Stimulated activated CD4-positive, alpha-beta T cell treated with anti-CD3 and anti-CD28 coated beads, Interleukin-1b, Interleukin-23, amount 100 ng/mL, for 4 hours (primary cell): ENCODE measurements at places on chromosomes 12 and 14.

- DNase-seq, result no peak
Measured at GRCh38 chr12:42086031-42086430, 58.6 kb downstream of the GXYLT1 start.

- peak; percentile 36 for DNase-seq
Measured at GRCh38 chr14:70073924-70074566, 114.7 kb downstream of the SLC8A3 start.

DNA sequence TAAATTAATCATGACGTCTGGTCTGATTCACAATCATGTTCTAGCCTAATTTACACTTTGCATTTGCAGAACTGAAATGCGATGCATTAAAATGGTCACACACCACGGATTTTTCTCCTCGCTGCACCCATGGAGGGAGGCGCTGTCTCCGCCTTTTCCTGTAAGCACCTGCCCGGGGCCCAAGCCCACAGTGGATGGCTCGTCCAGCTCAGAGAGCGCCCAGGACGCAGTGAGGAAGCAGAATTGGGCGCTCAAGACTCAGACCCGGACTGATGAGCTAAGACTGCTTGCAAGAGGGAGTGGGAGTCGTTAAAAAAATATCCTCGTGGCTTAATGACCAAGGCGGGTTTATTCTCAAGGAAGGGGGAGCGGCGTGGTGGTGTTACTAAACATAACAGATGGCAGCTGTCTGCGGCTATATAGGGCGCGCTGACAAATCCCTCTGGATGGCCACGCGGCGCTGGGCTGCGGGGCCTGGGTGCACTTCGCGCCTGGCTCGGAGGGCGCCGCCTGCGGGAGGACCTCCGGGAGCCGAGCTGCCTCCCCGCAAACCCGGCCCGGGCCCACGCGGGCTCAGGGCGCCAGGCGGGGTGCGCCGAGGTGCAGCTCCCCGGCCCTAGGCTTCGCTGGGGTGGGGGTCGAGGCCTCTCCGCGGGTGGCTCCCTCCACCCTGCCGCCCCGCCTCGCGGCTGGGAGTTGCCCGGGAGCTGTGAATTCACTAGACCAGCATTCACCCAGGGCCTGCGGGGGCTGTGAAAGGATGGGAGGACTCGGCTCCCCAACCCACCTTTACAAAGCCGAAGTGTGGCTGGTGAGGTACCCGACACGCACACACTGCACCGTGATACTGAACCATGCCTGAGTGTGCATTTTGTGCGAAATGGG lies 78.7 kb downstream of the PPM1A start:
- DNase-seq, result peak; percentile 12

DNA sequence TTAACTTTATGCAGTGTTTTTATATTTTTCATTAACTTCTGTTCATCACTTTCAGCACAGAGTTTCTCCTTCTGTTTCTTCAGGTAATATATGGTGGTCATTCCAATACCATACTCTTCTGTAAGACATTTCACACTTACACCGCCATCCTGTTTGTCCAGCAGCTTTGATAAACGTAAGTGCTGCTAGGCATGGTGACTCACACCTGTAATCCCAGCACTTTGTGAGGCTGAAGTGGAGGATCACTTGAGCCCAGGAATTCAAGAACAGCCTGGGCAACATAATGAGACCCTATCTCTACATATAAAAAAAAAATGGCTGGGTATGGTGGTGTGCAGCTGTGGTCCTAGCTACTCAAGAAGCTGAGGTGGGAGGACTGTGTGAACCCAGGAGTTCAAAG lies 55.8 kb downstream of the EXOC5 start:
- no peak for DNase-seq

- no peak for DNase-seq
Measured at GRCh38 chr12:126493366-126494108, 1428.3 kb downstream of the AACS start.

DNA sequence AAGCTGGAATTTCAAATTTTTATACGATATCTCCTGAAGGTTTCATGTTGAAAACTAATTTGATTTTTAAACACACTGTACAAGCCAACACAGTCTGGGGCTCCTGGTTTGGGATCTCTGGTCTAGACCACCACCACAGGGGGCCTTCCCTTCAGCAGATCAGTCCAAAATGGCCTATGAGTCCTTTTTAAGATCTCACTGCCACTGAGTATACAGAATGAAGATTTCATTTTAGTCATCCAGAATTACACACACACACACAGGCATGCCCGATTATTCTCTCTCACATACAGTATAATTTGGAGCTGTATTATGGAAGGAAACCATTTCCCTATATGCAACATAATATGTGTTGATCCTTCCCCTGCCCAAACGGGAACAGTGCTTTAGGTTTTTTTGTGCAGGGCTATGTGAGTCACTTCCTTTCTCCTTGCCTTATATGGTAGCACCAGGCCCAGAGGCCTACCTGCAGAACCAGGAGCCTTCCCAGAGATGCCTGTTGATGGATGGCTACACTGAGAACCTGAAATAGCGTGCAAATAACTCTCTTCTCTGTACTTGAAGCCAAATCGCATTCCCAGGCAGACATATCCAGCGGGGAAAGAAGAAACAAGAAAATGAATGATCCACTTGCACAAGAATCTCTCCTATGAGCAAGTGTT lies 28.1 kb upstream of the WNK1 start:
- no peak for DNase-seq

DNA sequence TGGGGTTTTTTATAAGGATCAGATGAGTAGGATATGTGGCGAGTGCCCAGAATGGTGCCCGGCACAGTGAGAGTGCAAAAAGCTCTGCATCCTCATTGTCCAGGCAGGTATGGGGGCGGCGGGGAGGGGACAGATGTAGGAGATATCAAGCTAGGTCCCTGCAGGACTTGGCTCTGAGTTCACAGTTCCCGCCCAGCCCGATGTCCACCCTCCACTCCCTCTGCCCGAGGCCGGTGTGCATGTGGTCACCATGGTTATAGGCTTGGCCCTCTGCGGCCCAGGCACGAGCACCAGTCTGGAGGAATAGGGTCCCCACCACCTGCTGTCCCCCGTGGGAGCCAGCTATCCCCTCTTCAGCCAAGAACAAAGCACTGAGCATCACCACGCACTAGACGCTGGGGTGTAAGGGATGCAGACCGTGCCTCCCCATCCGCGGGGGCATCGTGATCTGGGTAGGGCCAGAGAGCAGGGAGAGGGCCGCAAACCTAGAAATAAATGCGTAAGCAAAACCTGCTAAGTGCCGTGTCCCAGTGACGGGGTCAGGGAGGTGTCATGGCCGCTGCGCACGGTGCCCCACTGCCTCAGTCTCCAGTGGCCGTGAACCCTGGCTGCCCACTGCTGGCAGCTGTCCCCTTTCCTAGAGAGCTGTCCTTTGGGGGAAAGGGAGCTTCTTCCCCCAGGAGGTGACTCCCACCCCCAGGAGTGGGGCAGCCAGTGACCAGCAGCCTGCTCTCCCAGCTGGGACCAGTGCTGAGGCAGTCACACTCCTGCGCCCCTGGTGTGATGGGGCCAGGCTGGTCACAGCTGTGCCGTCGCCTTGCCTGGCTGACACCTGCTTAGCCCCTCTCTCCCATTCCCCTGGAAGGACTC lies 12.0 kb downstream of the RFLNA start:
- no peak for DNase-seq

DNA sequence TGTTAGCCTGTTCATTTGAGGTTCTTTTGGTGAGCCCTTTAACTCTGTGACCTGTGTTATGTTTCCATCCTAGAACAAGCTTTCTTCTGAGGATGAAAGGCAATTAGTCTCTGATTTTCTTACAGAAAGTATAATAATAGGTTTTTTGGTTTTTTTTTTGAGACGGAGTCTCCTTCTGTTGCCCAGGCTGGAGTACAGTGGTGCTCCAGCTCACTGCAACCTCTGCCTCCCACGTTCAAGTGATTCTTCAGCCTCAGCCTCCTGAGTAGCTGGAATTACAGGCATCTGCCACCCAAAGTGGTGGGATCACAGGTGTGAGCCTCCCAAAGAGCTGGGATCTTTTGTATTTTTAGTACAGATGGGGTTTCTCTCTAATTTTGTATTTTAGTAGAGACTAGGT lies 52.7 kb upstream of the SYNE2 start:
- no peak for DNase-seq

- DNase-seq, result no peak
Measured at GRCh38 chr12:63318933-63319332, 167.9 kb upstream of the AVPR1A start.

DNA sequence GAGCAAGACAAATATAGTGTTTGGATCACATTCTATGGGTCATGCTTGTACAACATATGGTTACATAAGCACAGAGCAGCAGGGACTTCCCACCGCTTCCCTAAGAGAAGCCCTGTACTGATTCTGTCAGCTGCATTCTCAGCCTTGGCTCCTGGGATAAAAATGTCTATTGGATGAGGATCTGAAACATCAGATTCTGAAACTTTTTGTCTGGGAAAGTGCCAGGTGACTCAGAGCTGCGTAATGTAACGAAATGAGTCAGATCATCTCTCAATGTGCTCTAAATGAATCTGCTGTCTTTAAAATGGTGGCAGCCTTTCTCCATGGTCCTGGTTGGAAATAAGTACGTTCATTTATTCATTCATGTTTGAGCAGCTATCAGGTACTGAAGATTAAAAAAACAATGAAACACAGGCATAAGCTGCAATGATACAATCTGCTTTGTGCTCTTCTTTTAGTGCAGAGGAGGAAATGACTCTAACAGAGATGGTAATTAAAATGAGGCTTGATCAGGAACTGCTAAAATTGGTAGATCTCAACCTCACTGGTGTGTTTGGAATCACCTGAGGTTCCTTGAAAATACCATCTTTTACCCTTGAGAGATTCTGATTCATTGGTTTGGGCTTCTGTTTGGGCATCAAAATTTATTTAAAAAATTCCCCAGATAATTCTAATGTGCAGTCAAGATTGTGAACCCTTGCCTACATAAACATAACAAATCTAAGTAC lies 99.1 kb upstream of the NAP1L1 start:
- DNase-seq, result peak; percentile 10

DNA sequence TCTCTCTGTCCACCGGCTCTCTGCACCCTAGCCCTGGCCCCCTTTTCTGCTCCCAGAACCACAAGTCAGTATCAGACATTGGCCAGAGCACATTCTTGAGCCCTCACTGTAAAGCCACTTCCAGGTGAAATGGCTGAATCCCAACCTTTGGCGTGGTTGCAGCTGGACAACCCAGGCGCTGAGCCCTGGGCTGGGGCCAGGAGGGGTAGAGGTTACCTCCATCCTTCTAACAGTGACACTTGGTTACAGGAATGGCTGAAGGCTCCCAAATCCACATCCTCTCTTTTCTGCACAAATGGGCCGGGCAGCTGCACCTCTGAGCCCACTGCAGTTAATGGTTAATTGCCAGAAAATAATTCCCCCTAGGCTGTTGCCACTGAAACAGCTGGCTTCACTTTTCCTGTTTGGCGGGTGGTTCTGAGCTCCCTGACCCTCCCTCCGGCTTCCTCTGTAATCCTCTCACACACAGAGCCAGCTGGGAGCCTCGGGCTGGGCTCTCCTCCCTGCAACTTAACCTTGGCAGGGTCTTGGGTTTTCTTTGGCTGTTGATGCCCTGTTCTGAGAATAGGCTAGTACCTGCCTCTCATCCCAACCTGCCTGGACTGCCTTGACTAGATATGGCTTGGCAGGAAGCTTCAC lies 44.1 kb downstream of the TSPAN11 start:
- DNase-seq, result no peak

GRCh38 chr14:76810953-76811400 lies 1.7 kb downstream of the ANGEL1 start:
- DNase-seq, result no peak

GRCh38 chr14:40674502-40674901 lies 932.2 kb upstream of the LRFN5 start:
- DNase-seq, result no peak

- no peak for DNase-seq
Measured at GRCh38 chr12:3266638-3267037, 189.5 kb downstream of the TSPAN9 start.

DNA sequence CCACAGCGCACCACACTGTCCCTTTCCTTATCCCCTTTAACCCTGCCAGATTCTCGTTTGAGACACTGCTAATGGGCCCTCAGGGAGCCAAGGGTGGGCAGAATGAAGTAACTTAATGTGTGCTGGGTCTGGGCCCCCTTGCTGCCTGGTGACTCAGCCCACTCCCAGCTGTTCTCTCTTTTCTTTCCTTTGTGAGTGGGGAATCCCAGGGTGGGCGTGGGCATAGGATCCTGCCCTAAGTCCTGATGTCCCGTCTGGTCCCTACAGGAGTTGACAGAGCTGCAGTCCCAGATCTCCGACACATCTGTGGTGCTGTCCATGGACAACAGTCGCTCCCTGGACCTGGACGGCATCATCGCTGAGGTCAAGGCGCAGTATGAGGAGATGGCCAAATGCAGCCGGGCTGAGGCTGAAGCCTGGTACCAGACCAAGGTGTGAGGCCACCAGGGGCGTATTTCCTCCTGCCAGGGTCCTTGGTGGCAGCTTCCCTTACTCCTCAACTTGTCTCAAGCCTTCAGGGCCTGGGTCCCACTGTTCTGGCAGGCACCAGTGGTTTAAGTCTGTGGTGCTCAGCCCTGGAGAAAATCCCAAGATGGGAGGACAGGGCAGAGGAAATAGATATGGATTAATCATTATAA lies 8.3 kb downstream of the KRT7 start:
- DNase-seq, result no peak

GRCh38 chr12:71186571-71187288 lies 28.9 kb upstream of the TSPAN8 start:
- no peak for DNase-seq
